Suppressor macrophage treated with lipopolysaccharide for 1 hour (primary cell): ENCODE measurements at places on chromosomes 1 and 21.

DNA sequence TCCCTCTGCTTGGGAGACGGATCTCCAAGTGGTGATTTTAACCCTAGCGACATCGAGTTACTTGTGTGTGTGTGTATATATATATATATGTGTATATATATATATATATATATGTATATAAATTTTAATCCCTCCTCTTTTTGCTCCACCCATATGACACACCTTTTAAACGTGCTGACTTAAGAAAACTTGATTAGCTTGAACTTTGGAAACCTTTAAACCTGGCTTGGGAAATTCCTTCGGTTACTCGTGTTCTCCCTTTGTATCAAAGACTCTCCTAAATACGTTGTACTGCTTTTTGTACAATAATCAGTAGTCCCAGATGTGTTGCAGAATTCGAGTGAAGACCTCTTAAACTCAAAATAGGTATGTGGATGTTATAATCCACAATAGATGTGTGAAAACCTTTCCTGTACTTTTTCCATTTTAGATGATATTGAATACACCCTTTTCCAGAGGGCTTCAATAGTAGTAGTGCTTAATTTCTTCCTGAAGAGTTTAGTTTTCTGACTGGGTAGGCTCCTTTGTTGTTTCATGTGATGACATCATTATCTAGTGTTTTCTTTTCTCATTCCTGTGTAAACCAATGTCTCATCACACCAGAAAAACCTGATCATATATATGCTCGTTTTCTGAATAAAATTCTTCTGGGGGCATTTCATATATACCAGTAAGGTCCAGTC, 1.4 kb downstream of the RNF11 start:
- no peak for DNase-seq

DNA sequence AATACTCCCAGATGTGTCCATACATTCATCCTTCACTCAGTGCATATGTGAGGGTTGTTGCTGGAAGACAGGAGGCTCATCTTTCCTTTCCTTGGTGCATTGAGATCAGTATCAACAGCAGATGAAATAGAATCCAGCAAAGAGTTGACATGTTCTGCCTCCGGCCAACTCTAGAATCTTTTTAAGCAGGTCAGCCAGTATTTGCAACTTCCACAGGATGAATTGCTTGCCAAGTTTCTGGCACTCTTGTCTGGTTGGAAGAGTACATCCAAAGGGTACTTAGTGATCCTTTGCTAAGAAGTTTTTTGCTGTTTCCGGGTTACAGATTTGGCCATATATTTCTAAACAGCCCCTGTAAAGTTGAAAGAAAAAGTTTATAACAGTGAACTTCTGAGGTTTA, 21.1 kb downstream of the SYNC start:
- DNase-seq, result no peak

DNA sequence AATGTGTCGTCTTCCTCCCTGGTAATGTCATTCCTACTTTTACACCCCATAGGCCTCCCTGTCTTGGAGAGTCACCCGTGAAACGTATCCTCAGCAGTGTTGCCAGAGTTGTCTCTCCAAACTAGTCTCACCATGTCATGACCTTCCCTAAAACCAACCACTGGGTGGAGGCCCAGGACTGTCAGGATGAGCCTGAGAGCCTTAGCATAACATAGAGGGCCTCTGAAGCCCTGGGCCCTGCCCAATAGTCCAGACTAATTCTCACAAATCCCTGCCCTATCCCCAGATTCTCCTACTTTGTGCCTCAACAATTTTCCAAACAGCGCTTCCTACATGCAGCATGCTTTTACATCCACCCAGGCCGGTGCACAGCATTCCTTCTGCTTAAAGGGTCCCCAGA, 29.3 kb upstream of the HSD3B1 start:
- DNase-seq, result no peak

- no peak for DNase-seq
Measured at GRCh38 chr1:220747437-220748088, 559 bp upstream of the MTARC2 start.

GRCh38 chr1:232310541-232310940, 319.4 kb downstream of the SIPA1L2 start:
- no peak for DNase-seq

- DNase-seq, result no peak
Measured at GRCh38 chr1:30915491-30916230, 7.1 kb upstream of the SDC3 start.

GRCh38 chr1:100752791-100753190, 33.2 kb downstream of the VCAM1 start:
- DNase-seq, result no peak

DNA sequence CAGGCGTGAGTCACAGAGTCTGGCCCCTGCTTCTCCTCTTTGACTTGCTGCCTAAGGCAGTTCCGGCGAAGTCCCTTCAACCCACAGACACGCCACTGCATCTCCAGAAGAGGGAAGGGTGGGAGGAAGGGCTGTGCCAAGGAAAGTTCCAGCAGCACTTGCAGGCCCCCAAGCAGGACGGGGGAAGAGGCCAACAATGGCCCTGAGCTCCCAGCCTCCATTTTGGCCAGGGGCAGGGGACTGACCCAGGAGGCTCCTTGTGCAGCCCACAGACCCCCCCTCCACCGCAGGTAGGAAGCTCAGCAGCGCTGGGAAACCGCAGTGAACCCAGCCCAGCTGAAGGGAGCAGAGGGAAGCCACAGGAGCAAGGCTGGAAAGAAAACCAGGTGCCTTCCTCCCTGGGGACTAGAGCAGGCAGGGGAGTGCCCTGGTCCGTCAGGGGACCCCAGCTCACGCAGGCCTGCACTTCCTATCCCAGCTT, 35.4 kb downstream of the ACOT7 start:
- DNase-seq, result peak; percentile 60

- DNase-seq, result no peak
Measured at GRCh38 chr21:44999972-45000636, 60.3 kb downstream of the SLX9 start.

- DNase-seq, result no peak
Measured at GRCh38 chr1:166169182-166169581, 2.4 kb upstream of the FAM78B start.
